ENCODE measurements at places on chromosomes 3 and 15. TPM values are rescaled to one million over a fixed set of nuclear protein-coding genes. Genes with fewer than 3 reads are reported as not detected.

DNA sequence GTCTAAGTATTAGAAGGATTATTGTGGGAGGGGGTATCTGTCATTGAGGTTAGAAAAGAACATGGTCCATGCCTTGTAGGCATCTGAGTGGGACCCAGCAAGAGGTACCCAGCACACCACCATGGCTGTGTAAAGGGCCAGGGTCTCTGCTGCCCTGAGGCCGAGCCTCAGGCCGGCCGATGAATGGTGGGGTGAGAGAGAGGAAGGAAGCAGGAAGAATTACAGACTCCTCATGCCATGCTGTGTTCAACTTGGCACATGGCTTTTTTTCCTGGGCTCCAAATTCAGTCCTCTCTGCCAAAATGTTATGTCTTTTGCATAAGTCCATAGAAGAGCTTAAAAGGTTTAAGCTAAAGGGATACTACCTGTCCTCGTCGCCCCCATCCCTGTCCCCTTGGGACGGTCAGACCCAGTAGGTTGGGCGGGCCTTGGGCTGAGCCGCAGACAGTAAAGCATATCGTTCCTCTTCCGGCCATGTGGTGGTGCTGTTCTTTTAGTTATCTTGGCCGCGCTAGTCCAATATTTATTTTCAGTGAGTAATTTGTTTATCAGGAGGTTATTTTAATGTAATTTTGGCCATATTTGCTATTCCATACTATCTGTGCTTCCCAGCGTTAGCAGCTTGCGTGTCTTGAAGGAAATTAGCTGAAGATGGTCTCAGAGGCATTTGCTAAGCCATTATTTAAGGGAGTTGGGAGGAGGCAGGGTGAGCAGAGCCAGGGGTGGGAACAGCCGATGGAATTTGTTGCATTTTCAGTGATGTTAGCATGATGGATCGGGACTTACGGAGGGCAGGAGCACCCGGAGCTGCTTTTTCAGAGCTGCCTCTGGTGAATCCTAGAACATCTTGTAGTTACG is 152.4 kb downstream of the AGBL1 start:
- H3K4me1 ChIP-seq: no peaks in the 10 kb centered on the region
- no peaks in the 10 kb centered on the region for H3K36me3 ChIP-seq
- no peak overlapping the region for H3K4me3 ChIP-seq
- DNase-seq: peak; percentile 19

DNA sequence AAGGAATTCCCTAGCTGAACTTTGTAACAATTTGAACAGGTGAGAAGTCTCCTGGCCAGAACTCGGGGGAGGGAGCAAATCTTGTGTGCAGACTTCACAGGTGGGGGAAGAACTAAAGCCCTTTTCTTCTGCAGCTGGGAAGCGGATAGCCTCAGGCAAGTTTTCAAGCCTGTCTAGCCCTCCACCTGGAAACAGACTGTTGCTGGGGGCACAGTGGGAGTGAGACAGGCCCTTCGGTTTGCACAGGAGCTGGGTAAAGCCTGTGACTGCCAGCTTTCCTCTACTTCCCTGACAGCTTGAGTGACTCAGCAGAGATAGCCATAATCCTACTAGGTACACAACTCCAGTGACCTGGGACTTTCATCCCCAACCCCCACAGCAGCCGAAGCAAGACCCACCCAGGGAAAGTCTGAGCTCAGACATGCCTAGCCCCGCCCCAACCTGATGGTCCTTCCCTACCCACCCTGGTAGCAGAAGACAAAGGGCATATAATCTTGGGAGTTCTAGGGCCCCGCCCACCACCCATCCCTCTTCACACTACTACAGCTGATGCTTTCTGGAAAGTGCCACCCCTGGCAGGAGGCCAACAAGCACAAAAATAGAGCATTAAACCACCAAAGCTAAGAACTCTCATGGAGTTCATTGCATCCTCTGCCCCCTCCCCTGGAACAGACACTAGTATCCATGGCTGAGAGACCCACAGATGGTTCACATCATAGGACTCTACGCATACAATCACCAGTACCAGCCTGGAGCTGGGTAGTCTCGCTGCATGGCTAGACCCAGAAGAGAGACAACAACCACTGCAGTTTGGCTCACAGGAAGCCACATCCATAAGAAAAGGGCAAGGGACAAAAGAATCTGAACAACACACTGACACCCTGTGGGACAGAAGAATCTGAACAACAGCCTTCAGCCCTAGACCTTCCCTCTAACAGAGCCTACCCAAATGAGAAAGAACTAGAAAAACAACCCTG is 479.0 kb downstream of the RAP2B start:
- peak; percentile 10 for DNase-seq
- H3K27ac ChIP-seq: no peak overlapping the region
- no peaks in the 10 kb centered on the region for H3K4me1 ChIP-seq
- H3K27me3 ChIP-seq: no peaks in the 10 kb centered on the region
- no peak overlapping the region for H3K4me3 ChIP-seq
- H3K36me3 ChIP-seq: no peaks in the 10 kb centered on the region

- 0 out of 2 replicates have a peak, but pooled peaks cover 8% of the 10 kb centered on the region for H3K4me1 ChIP-seq
- no peaks in the 10 kb centered on the region for H3K27me3 ChIP-seq
- H3K4me3 ChIP-seq: no peak overlapping the region
- H3K36me3 ChIP-seq: 0 out of 2 replicates have a peak, but pooled peaks cover 5% of the 10 kb centered on the region
- H3K27ac ChIP-seq: no peak overlapping the region
These were observed 7.5 kb downstream of the HDGFL3 start for GRCh38 chr15:83200162-83200561.

DNA sequence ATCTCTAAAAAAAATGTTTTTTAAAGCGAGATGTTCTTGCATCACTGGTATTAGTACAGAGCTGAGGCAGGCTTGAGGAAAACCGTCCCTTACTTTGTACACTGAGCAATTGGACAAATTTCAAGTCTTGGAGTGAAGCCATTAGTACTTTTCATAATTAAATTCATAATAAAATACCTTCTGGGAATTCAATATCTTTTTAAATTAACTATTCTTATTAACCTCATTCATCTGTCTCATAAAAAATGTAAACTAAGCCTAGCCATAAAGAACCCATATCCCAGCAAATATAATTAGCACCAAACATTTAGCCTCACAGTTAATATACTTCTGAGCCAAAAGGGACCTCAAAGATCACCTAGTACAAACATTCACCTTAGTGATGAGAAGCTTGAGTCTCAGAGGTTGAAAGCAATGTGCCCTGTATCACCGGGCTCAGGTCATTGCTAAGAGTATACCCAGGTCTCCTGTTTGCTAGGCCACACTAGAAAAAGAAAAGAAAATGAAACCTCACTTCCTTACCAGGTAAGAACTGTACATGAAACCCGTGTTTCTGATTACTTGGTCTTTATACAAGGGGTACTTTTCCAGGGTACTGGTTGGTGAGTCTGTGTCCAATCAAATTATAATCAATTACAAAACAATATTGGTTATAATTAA is 192.5 kb downstream of the ADAMTS9 start:
- DNase-seq: no peak
- H3K4me1 ChIP-seq: no peaks in the 10 kb centered on the region
- no peak overlapping the region for H3K4me3 ChIP-seq
- H3K27me3 ChIP-seq: no peaks in the 10 kb centered on the region
- H3K36me3 ChIP-seq: no peaks in the 10 kb centered on the region
- H3K27ac ChIP-seq: no peak overlapping the region

- no peaks in the 10 kb centered on the region for H3K27me3 ChIP-seq
- no peak for DNase-seq
- H3K4me1 ChIP-seq: peaks cover 12% of the 10 kb centered on the region
- H3K36me3 ChIP-seq: no peaks in the 10 kb centered on the region
These were observed 348.5 kb downstream of the FEZF2 start for GRCh38 chr3:62024882-62025281.

CHL1 gene
- not detected for total RNA-seq

GOLGA8J gene
- not detected for total RNA-seq

GOLGA8R gene
- 0.28 TPM for total RNA-seq

Data from SJCRH30 (cell line).